ENCODE measurements at places on chromosomes 11 and 22. TPM values are rescaled to one million over a fixed set of nuclear protein-coding genes. Genes with fewer than 3 reads are reported as not detected.

The MPZL3 gene
- total RNA-seq = 20.0 TPM

GRCh38 chr11:112555491-112556364 lies 295.1 kb upstream of the PLET1 start:
- DNase-seq = peak; percentile 66
- no peaks in the 10 kb centered on the region for H3K36me3 ChIP-seq
- peaks cover 2% of the 10 kb centered on the region for H3K27me3 ChIP-seq
- no peaks in the 10 kb centered on the region for H3K4me1 ChIP-seq

DNA sequence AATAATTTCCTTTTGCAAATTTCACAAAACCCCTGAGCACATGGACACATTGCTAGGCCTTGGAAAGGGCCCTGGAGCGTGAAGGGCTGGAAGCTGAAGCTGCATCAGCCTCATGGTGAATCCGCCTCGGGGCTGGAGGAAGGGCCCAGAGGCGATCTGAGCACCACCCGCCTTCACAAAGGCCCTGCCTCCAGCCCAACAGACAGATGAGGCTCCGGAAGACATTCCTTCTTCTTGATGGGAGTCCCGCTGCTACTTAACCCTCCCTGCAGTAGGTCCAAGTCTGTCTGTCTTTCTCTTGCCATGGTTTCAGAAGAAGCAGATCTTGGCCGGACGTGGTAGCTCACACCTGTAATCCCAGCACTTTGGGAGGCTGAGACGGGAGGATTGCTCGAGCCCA lies 16.5 kb downstream of the ARRB1 start:
- peaks cover 57% of the 10 kb centered on the region for H3K36me3 ChIP-seq
- H3K27ac ChIP-seq = peak overlapping the region; percentile 14
- DNase-seq = no peak
- H3K27me3 ChIP-seq = no peaks in the 10 kb centered on the region
- peaks cover 77% of the 10 kb centered on the region for H3K4me1 ChIP-seq

The TRIM5 gene
- total RNA-seq = 33.4 TPM

- H3K36me3 ChIP-seq = no peaks in the 10 kb centered on the region
- no peak for DNase-seq
- peaks cover 47% of the 10 kb centered on the region for H3K27me3 ChIP-seq
- H3K27ac ChIP-seq = no peak overlapping the region
These were observed 10.5 kb upstream of the CHRM1 start for GRCh38 chr11:62931499-62932278.
